Stimulated activated CD4-positive, alpha-beta T cell treated with anti-CD3 and anti-CD28 coated beads, Interleukin-2, amount 100 ng/mL, for 48 hours (primary cell): ENCODE measurements at places on chromosomes 11 and 22.

DNA sequence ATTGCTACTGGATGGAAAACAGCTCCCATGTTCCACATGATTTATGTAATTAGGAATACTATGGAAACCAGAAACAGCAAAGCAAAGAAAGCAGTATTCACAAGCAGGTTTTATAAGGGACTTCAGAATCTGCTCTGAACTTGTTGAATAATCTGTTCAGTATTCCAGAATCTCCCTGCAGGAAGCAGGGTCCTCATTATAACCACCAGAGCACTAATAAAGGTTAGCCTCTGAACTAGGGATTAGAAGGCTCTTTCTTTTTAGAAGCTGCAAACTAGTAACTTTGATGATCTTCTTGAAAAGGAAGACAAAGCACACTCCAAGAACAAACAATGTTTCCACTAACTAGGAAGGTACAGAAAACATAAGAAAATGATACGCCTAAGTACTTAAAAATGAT lies 125.8 kb downstream of the DCDC1 start:
- DNase-seq: no peak

- no peak for DNase-seq
These were observed 112.8 kb upstream of the APOA1 start for GRCh38 chr11:116950210-116950609.

DNA sequence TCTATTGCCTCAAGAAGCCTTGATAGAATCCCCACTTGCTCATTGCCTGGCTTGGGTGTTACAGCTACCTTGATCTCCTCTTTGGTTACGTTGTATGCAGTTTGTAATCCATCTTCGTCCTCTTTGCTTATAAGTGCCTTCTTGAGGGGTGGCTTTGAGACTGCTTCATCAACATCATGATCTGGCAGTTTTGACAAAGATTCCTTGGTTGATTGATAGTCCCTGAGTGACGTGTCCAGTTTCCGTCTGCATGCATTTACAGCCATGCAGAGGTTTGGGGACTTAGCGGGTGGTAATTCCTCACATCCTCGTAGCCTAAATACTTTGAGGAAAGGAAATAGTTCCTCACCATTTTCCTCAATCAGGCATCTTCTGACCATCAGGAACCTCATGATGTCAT lies 23.1 kb downstream of the NEU3 start:
- no peak for DNase-seq

DNA sequence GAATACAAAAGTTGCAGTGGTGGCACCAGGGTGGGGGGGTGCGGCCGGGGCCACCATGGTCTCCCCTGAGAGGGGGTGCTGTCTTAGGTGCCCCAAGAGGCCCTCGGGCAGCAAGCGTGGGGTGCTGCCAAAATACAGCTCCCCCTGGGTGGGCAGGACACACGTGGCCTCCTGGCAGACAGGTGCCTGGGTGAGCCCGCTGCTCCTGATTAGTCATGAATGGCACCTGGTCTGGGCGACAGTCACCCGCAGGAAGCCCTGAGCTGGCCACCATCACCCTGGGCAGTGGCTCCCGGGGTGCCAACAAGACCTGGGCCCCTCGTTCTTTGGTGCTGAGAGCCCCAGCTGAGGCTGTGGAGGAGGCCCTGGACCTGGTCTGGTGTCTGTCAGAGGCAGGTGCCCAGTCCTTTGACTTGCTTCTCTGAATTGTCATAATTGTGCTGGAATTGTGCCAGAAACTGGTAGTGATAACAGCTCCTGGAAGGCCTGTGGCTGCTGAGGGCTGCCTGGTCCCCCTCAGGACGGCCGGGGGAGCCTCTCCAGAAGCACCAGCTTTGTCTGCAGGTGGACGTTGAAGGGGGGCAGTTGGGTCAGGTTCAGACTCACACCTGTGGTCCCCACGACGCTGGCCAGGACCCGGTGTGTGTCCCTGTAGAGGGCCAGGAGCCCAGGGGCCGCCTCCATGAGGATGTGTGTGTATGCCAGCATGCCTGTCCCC lies 14.8 kb downstream of the ALG12 start:
- no peak for DNase-seq
